Kidney epithelial cell (primary cell): ENCODE measurements at places on chromosomes 11 and 22.

GRCh38 chr11:46733234-46733633, 14.2 kb downstream of the F2 start:
- DNase-seq: no peak

DNA sequence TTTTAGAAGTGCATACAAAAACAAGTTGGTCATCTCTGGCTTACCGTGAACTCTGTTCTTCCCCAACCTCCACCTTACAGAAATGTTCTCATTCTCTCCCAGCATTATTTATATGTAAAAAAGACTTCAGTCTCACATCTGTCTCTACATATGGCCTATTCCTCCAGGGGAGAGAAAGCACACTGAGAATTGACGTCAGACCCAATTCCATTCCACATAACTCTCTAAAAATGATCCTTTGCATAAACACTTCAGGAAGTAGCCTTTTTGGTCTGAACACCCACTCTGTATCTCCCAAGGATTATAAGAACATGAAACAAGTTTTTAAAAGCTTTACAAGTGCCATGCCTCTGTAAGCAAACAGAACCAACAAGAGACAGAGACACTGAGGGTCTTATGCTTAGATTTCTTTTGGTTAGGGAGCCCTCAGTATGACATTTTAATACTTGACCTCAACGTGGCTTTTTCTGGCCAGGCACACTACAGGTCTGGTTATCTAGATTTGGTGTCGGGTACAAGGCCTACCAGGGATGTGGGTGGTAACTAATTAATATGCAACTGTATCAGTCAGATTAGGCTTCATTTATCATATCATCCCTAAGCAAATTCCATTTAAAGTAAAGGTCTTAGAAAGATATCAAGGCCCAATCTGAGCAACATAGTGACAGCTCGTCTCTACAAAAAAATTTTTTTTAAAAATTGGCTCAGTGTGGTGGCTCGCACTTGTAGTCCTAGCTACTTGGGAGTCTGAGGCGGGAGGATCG, 48.5 kb upstream of the PPP2R1B start:
- no peak for DNase-seq

GRCh38 chr11:130092661-130093060, 23.0 kb downstream of the APLP2 start:
- DNase-seq: no peak

DNA sequence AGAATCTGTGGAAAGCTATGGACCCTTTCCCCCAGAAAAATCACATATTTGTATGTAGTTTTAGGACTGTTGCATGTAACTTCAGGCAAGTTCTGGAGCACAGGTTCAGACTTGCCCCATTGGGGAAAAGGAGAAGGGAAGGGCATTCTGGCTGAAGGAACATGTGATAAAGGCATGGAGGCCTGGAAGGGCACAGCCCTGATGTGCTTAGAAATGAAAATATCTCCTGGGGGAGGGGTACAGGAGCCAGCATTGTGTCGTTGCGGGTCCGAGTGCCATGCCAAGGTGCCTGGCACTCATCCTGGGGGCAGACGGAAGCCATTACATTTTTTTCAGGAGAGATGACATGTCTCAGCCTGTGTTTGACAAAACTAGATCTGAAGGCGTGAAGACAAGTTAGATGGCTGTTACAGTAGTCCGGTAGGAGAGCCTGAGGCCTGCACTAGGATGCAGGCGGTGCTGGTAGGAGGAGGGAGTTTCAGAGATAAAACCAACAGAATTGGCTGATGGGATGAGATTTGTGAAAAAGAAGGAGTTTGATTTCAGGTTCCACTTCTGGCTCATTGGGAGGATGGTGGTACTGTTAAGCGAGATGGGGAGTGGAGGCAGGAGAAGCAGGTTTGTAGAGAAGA, 96.9 kb downstream of the TEAD1 start:
- no peak for DNase-seq

DNA sequence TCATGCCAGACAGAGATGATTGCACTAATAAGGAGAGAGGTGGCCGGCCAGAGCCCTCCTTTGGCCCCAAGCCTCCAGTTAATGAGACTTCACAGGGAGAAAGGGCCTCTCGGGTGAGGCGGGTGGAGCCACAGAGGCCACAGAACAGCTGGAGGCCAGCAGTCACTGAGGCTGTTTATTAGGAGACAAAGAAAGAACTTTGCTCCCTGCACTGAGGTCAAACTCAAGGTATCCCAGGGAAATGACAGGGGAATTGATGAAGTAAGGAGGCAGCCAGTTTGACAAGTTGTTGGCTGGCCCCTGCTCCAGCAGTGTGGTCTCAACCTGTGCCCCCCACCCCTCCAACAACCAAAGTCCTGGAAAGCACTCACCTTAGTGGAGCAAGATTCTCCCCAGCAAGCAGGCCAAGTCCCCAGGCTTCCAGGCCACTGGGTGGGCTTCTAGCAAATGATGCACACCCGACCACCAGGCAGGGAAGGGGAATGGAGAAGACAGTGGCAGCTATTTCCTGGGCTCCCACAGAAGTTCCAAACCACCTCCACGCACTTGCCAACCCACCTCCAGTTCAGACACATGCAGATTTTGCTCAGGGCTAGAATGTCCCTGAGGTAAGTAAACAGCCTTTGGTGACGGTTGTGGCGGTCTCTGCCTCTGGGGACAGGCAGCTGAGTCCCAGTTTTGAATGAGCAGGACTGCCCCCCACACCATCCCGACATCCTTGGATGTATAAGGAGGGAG, 53.2 kb downstream of the RPUSD4 start:
- no peak for DNase-seq

DNA sequence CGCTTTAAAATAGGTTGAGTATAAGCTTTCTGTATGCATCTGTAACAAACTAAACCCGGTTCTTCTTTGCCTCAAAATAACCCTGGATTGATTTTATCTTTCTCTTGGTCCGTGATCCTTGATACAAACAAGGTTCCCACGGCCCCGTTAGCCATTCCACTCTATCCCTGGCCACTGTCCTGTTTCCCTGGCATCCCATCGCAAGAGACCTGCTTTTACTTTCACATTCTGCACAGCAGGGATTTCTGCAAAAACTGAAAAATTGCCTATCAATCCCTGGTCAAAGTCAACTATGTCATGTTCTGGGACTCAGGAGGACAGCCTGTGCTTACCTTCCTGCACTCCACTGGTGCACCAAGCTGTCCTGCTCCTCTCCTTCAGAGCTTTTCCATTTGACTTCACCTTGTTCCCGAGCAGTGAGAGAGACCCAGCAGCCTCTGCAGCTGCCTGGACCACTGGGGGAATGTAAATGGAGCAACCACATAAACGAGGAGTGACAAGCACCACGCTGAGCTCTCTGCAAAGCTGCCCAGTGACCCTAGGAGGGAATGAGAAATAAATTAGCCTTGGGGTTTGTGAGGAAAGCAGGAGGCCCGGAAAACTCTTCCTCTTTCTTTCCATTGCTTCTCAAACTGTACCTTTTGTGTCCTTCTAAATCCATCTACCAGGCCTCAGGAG, 175.9 kb downstream of the NTM start:
- DNase-seq: no peak

DNA sequence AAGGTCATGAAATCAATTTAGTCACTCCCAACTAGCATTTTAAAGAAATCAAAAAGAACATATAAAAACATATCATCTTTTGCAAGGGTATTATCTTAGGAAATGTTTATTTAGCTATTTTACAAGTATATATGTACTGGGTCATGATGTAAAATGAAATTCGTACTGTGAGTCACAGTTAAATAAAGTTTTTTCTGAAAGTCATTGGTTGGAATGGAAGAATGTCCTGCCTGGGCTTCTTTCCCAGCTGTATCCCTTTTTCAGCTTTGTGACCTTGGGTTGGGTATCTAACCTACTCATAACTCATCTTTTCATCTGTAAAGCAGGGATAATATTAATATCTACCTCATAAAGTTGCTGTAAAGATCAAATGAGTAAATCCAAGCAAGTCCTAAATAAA, 15.7 kb downstream of the FDX1 start:
- no peak for DNase-seq

DNA sequence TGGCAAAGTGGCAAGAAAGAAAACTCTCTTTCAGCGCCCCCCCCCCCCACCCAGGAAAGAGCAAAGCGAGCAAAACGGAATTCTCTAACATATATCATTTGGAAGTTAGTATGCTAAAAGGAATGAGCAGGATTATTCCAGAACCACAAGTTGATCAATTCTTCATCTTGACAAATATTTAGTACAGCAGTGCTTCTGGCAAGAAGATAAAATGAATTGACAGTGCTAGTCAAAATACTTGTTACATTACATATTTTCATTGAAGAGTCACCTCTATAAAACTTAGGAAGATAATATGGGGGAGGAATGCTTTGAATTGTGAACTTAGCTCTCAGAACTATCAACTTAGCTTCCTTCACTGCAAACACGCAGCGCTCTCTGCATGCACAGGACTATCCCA, 377.4 kb downstream of the DYNC2H1 start:
- DNase-seq: no peak

DNA sequence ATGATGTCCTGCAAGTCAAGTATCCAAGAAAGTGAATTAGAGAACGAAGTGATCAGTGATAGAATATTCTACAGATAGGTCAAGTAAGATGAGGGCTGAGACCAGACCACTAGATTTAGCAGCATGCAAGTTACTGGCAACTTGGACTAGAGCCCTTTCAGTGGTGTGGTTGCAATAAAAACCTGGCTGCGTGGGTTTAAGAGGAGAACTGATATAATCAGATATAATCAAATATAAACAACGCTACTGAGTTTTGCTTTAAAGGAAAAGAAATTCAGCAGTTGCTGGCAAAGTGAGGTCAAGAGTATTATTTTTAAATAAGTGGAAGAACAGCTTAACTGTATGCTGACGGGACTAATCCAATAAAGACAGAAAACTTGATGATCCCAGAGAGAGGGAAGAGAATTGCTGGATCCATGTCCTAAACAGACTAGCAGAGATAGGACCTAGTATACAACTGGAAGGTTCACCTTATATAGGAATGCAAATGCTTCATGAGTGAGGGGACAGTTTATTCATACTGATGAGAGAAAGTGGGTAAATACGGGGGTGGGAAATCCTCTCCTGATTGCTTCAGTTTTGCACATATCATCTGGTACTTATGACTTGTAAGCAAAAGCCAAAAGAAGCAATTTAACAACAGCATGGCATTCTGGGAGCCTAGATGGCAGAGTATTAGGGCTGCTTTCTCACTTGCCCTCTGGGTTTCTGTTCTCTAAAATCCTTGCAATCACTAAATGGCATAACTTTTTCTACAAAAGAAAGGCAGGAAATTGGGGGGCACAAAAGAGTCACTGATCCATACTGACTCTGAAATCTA, 146.2 kb downstream of the RBFOX2 start:
- no peak for DNase-seq

DNA sequence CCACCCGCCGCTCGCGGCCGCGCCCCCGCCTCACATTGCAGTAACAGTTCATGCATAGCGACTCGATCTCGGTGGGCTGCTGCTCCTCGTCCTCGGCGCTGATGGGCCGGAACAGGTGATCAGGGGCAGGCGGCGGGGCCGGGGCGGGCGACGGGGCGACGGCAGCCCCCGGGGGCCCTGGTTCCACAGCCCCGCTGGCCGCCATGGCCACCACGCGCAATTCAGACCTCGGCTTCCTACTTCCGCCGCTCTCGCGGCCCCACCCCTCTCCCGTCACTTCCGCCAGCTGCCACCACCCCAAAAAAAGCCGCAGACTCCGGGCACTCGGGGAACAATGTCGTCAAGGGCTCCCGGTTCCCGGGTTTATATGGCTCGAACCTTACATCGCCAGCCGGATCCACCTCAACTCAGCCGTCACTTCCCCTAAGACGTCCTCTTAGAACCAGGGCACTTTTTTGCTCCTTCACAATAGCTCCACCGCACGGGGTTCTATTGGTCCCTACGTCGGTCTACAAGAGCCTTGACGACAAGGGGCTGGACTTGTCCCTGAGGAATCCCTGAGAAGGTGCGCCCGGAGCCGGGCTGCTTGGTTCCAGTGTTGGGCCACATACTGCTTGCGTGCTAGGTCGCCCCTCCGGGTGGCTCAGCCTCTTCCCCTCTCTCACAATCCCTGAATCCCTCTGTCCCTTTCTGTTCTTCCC, at the start of gene ZPR1:
Gene ZPR1 (minus strand): TSS at position 238 of the 701 bp plus-strand sequence. CDS start 33 bp downstream, at position 205.
- no peak for DNase-seq

DNA sequence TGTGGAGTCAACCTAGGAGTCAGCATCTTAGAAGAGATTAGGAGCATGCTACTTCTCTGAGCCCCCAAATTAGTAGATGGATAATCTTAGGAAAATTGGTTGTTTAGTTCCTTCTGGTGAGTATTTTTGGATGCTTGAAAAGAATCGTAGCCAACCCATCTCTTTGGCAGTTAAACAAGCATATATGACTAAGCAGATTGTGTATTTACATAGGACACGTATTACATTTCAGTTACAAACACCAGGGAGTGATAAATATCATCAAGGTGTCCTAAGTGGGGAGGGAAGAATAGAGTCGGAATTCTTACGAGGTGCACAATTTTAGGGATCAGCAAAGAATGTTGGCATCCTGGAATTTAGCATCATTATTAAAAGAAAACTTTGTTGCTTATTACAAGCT, 13.5 kb downstream of the PLET1 start:
- no peak for DNase-seq
